Frontal cortex (tissue), 4 donors: ENCODE measurements at places on chromosomes 2 and 18. TPM values are rescaled to one million over a fixed set of nuclear protein-coding genes. Genes with fewer than 3 reads are reported as not detected.

The ANKRD36C gene
- 277 TPM for total RNA-seq

The WDFY1 gene
- 50.5 TPM for total RNA-seq

The ACSL3 gene
- 250 TPM for total RNA-seq

The OTOS gene
- 0.41 TPM for total RNA-seq

The SH3BP4 gene
- total RNA-seq = 6.5 TPM

DNA sequence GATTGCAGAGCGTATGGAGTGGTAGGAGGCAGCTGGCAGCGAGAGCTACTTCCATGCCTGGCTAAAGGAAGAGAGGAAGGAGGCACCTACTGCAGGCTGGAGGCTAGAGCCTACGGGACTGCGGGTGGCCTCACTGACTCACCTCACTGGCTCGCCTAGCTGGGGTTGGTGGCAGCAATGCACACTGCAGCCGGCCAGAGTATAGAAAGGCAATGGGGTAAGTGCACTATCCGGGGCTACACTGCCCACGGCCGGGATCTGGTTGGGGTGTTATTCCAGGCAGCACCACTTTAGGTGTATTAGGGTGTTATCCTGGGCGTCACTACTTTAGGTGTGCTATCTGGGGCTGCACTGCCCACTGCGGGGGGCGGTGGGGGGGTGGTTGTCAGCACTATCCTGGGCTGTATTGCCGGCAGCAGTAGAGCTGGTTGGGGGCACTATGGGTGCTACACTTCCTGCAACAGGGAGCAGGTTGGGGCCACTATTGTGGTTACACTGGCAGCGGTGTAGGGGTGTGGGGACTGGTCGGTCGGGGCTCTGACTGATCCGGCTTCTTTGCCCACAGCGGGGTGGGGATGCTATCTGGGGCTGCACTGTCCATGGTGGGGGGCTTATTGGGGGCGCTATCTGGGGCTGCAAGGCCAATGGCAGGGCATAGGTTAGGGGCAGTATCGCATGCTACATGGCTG, 33.3 kb upstream of the ANKRD62 start:
- DNase-seq = no peak

GRCh38 chr2:216344950-216345300, 27.4 kb downstream of the MARCHF4 start:
- DNase-seq = no peak

- no peak for DNase-seq
Observed at GRCh38 chr2:240129731-240130392, 6.2 kb downstream of the COPS9 start.

GRCh38 chr2:206824087-206824618, 58.7 kb downstream of the FASTKD2 start:
- DNase-seq = no peak

DNA sequence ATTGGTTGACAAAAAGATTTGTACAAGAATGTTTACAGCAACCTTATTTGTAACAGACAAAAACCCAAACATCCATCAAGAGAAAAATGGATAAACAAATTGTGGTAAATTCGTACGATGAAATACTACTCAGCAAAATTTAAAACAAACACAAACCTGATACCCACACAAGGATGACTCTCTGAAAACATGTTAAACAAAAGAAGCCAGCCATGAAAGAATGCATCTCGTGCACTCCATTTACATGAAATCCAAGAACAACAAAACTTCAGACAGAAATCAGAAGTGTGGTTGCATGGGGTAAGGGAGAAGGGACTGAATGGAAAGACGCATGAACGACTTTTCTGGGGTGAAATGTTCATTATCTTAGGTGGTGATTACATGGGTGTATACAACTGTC, 93.4 kb downstream of the SLC25A12 start:
- no peak for DNase-seq
